Dermis blood vessel endothelial cell (primary cell): ENCODE measurements at places on chromosomes 6 and 20. TPM values are rescaled to one million over a fixed set of nuclear protein-coding genes. Genes with fewer than 3 reads are reported as not detected.

CYP24A1 gene
- not detected in 2 replicates for total RNA-seq

SLC22A16 gene
- not detected in 2 replicates for total RNA-seq

MUC21 gene
- not detected in 2 replicates for total RNA-seq

MAFB gene
- total RNA-seq = 3.4 and 5.9 TPM in 2 replicates

ARMH2 gene
- not detected in 2 replicates for total RNA-seq

HAO1 gene
- total RNA-seq = not detected in 2 replicates

DNA sequence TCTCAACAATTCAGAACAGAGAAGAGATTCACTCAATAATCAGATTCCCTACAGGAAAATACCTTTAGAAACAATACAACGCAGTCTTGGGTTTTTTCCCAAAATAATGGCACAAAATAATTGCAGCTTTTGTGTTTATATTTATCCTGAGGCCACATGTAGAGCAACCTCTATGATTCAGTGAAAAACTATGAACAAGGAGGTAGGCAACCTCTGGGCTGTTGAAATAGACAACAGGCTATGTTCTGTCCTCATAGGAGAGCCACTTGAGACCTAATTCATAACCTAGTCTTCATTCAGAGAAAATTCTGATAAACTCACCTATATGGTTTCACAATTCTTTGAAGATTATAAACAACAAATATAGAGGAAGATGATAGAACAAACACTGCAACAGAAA is 118.3 kb downstream of the KHDC1L start:
- no peak for DNase-seq

DNA sequence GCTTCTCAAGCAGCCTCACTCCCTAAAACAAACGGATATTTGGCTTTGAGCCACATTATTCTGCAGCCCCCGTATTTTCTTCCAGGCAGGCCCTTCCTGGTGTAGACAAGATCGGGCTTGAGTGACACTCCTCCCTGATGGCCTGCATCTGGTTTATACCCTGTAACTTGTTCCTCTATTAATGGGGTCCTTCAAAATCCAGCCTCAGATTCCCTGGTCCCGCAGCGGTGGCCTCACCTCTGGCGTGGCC is 375 bp upstream of the TMEM14C start:
- DNase-seq = no peak

- DNase-seq = peak; percentile 93
Measured at GRCh38 chr6:44219053-44219814, 2.5 kb downstream of the MYMX start.

DNA sequence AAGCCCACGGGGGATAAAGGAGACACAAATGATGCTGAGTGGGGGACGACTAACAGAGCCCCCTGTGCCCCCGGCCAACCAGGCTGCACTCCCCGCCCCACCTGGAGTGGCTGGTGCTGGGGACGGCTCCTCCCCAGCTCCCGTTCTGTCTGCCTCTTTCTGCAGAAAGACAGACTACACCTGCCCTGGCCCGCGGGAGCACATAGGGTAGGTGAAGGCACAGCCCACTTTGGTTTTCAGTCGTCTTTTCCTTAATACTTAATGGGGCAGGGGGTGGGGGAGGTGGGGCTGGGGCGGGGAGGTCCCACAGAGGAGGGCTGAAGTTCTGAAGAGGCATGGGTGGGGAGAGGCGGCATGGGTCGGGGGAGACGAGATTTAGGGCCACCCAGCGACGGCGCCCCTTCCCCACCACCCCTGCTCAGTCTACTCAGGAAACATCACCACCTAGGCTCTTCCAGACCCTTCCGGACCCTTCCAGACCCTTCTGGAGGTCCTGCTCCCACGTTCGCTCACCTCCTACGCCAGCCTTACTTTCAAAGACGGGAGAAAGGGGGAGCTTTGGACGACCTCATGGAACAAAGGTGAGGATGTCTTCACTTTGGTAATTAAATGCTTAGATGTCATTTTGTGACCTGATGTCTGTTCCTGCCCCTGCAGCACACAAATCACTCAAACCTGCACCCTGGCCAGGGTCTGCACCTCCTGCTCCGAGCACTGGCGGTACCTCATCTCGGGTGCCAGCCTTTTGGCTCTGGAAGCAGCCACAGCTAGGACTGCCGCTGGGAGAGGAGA is 21.2 kb upstream of the FRMD1 start:
- no peak for DNase-seq

GRCh38 chr6:64589961-64590360 is 954.4 kb downstream of the PHF3 start:
- DNase-seq = no peak

GRCh38 chr20:49899541-49900383 is 15.6 kb downstream of the SPATA2 start:
- no peak for DNase-seq

DNA sequence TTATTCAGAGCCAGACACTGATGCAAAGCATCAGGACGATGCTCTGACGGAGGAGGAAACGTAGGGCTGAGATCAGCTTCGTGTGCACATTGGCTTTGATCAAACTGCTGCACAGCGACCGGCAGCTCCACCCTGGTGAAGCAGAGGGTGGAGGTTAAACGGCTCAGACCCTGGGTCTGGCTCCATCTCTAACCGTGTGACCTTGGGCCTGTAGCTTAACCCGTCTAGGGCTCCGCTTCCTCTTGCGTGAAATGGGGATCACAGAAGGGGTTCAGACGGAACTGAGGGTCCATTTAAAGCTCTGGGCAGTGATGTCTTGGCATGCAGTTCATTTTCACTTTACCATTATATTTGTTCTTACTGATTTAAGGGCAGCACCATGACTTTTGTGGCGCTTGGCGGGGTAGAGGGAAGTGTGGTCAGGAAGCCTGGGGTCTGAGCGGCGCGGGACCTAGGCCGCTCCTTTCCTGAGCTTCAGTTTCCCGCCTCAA is 644 bp downstream of the RBL1 start:
- DNase-seq = peak; percentile 25

DNA sequence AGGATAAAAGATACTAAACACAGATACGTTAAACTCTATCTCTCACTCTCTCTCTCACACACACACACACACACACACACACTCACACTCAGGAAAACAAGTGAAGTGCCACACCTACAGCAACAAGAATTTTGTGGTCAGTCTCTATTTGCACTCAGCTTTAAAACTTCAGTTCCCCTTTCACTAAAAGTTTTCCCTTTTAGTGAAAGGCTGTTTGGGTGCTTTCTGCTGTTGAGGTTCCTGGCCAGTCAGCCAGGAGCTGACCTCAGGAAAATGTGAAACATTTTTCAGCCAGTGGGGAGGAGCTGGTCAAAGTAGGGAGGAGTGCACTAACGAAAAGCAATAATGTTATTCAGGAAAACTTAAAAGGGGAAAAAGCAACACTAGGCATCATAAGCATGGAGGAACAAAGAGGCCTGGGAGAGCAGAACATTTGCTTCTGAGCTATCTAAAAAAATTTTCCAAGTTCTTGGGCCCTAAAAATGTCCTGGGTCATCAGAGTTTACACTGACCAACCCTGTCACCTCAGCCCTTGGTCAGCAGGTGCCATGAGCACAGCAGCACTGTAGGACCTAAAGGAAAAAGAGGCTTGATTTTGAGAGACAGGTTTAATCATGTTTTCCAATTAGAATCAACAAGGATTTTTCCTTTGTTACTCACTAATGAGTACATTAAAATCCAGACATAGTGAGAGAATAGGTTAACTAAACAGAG is 30.7 kb upstream of the NT5E start:
- DNase-seq = no peak

- no peak for DNase-seq
Measured at GRCh38 chr6:53608396-53608795, 57.2 kb downstream of the KLHL31 start.

DNA sequence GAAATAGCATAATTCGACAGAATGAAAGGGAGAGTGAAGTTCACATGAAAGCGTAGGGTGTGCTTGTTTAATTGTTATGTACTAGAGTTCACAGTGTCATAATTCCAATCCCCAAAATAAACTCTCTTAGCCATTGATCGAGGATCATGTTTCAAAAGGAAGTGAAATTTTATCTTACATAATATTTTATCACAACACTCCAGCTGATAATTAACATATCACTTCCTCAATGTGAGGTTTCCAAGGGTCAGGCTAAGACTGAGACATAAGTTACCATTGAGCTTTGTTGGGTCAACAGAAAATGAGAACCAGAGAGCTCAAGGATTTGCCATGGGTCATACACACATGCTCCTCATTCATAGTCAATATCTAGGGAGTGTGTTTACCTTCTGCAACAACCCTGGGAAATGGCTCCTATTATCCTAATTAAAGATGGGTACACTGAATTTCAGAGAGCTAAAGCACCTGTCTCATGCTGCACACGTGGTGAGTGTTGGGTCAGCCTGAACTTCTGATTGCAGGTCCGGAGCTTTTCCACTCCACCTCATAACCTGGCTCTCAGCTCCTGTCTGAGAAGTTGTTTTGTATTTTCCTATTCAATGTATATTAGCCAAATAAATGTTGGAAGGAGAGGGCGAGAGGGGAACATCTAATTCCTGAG is 3.0 kb downstream of the GSTA2 start:
- DNase-seq = no peak

GRCh38 chr6:142329486-142330113 is 27.8 kb downstream of the ADGRG6 start:
- DNase-seq = no peak
